ENCODE measurements at places on chromosomes 1 and 21.

GRCh38 chr21:44454747-44455523 is at the start of gene LRRC3:
Gene LRRC3 (plus strand): TSS chr21:44455510. CDS start chr21:44456645, 1,135 bp downstream.
- peak within 1 kb of the TSS; percentile 79 for H3K4me3 ChIP-seq
- H3K4me1 ChIP-seq = peaks cover 11% of the 10 kb centered on the region
- DNase-seq = peak; percentile 97
- H3K36me3 ChIP-seq = no peaks in the 10 kb centered on the region

GRCh38 chr21:31397939-31398338 is 53.9 kb upstream of the TIAM1 start:
- no peaks in the 10 kb centered on the region for H3K27me3 ChIP-seq
- H3K36me3 ChIP-seq = peaks cover 10% of the 10 kb centered on the region
- no peak for DNase-seq
- H3K27ac ChIP-seq = peak overlapping the region; percentile 48
- no peak overlapping the region for H3K4me3 ChIP-seq

DNA sequence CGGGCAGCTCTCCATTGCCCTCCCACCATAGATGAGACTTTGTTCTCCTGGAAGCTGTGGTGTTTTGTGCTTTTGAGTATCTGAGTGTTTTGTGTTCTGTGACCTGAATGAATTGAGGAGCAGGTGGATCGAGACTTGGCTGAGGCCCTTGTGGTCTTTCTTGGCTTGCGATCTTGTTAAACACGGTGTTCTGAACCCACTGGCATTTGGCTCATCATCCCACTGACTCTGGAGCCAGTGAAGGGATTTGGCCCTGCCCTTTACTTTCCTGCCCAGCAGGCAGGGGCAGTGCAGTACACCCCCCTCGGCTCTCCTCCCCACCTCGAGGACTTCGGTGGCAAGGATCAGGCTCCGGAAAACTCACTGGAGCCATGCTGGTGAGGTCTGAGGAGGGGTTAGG is 30.6 kb downstream of the PKNOX1 start:
- peak overlapping the region; percentile 29 for H3K27ac ChIP-seq
- no peak for DNase-seq
- H3K27me3 ChIP-seq = peaks cover 2% of the 10 kb centered on the region
- H3K4me1 ChIP-seq = peaks cover 21% of the 10 kb centered on the region
- H3K36me3 ChIP-seq = peaks cover 78% of the 10 kb centered on the region

GRCh38 chr1:235057385-235058306 is 71.0 kb downstream of the TOMM20 start:
- H3K36me3 ChIP-seq = no peaks in the 10 kb centered on the region
- H3K27me3 ChIP-seq = peaks cover 7% of the 10 kb centered on the region
- no peak for DNase-seq
- peaks cover 54% of the 10 kb centered on the region for H3K4me1 ChIP-seq
- H3K4me3 ChIP-seq = no peak overlapping the region

DNA sequence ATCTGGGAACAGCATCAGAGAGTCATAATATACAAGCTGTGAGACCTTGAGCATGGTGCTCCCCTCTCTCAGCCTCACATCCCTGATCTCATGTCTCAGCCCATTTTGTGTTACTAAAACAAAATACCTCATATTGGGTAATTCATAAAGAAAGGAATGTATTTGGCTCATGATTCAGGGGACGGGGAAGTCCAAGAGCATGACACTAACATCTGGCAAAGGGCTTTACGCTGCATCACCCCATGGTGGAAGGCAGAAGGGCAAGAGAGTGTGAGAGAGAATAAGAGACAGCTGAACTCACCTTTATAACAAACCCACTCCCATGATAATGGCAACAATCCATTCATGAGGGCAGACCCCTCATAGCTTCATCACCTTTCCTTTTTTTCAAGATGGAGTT is 36.5 kb downstream of the RNASEL start:
- H3K27ac ChIP-seq = no peak overlapping the region
- no peak overlapping the region for H3K4me3 ChIP-seq
- DNase-seq = no peak
- H3K36me3 ChIP-seq = no peaks in the 10 kb centered on the region
- H3K27me3 ChIP-seq = peaks cover 2% of the 10 kb centered on the region
- no peaks in the 10 kb centered on the region for H3K4me1 ChIP-seq

- peak; percentile 69 for DNase-seq
- H3K27ac ChIP-seq = no peak overlapping the region
- no peaks in the 10 kb centered on the region for H3K27me3 ChIP-seq
- no peak overlapping the region for H3K4me3 ChIP-seq
- H3K4me1 ChIP-seq = no peaks in the 10 kb centered on the region
- H3K36me3 ChIP-seq = no peaks in the 10 kb centered on the region
Measured at GRCh38 chr21:18499761-18500376, 96.3 kb upstream of the TMPRSS15 start.

GRCh38 chr21:42305707-42306147 is 9.5 kb downstream of the TFF3 start:
- no peak overlapping the region for H3K27ac ChIP-seq
- no peaks in the 10 kb centered on the region for H3K36me3 ChIP-seq
- no peak overlapping the region for H3K4me3 ChIP-seq
- H3K4me1 ChIP-seq = peaks cover 6% of the 10 kb centered on the region

GRCh38 chr1:210715072-210715471 is 386.4 kb downstream of the HHAT start:
- DNase-seq = no peak
- H3K4me1 ChIP-seq = no peaks in the 10 kb centered on the region
- no peak overlapping the region for H3K27ac ChIP-seq
- H3K4me3 ChIP-seq = no peak overlapping the region
- no peaks in the 10 kb centered on the region for H3K36me3 ChIP-seq

- no peak for DNase-seq
- H3K36me3 ChIP-seq = no peaks in the 10 kb centered on the region
- no peak overlapping the region for H3K4me3 ChIP-seq
- H3K27ac ChIP-seq = no peak overlapping the region
Measured at GRCh38 chr1:204760757-204761156, 75.2 kb upstream of the LRRN2 start.

- H3K4me3 ChIP-seq = peak overlapping the region; percentile 57
- H3K27me3 ChIP-seq = peaks cover 39% of the 10 kb centered on the region
- H3K4me1 ChIP-seq = peaks cover 46% of the 10 kb centered on the region
Measured at GRCh38 chr1:44587796-44588460, 86.4 kb downstream of the TMEM53 start.

- peaks cover 15% of the 10 kb centered on the region for H3K36me3 ChIP-seq
- no peak for DNase-seq
- H3K27me3 ChIP-seq = no peaks in the 10 kb centered on the region
- no peak overlapping the region for H3K4me3 ChIP-seq
- H3K27ac ChIP-seq = no peak overlapping the region
Measured at GRCh38 chr1:28436211-28436769, 66.8 kb downstream of the PHACTR4 start.

Data from nephron progenitor cell (in vitro differentiated cells).